ENCODE measurements at places on chromosomes 5 and 9.

GRCh38 chr5:169561893-169562292 is 21.7 kb upstream of the SPDL1 start:
- DNase-seq: no peak

GRCh38 chr5:140977003-140977402 is 10.7 kb downstream of the PCDHAC2 start:
- no peak for DNase-seq

GRCh38 chr5:3195994-3196393 is 399.6 kb upstream of the IRX1 start:
- DNase-seq: no peak

DNA sequence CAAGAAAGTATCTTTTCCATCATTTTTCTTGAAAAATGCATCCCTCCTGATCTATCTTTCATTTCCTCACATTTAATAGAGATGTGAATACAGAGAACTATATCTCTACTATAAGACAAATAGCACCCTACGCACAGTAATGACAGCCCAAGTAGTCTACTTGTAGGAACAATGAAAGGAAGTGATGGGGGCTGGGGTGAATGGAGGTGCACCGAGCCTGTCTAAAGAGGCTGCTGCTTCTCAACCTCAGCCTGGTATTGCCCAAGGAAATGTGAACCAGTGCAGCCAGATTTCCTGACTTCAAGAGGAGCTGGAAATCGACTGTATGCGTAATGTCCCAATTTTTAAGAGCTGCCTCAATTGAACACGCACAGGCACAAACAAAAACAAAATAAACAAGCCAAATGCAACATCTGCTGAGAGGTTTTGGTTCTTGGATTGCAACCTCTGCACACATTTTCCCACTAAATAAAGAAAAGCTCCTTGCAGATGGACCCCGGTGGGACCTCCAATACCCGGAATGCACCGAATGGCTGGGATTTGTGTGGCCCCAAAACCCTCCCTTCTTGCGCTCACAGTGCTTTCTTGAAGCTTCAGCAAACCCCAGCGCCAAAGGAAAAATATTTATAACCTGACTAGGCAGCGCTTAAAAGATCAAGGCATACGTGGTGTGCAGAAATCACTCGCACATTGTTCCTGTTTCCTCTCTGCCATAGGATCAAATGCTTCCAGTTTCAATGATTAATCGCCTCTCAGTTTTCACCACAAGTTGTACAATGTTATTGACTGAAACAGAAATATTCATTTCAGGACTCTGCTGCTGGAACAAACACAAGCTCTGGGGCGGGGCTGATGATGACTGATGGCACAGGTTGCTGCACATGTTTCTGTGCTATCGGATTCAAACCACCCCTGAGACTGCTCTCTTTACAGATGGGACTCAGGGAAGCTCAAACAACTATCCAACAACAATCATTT is 68.3 kb downstream of the KCNIP1 start:
- DNase-seq: peak; percentile 86

- no peak for DNase-seq
Observed at GRCh38 chr9:36245906-36246305, 12.3 kb downstream of the GNE start.

DNA sequence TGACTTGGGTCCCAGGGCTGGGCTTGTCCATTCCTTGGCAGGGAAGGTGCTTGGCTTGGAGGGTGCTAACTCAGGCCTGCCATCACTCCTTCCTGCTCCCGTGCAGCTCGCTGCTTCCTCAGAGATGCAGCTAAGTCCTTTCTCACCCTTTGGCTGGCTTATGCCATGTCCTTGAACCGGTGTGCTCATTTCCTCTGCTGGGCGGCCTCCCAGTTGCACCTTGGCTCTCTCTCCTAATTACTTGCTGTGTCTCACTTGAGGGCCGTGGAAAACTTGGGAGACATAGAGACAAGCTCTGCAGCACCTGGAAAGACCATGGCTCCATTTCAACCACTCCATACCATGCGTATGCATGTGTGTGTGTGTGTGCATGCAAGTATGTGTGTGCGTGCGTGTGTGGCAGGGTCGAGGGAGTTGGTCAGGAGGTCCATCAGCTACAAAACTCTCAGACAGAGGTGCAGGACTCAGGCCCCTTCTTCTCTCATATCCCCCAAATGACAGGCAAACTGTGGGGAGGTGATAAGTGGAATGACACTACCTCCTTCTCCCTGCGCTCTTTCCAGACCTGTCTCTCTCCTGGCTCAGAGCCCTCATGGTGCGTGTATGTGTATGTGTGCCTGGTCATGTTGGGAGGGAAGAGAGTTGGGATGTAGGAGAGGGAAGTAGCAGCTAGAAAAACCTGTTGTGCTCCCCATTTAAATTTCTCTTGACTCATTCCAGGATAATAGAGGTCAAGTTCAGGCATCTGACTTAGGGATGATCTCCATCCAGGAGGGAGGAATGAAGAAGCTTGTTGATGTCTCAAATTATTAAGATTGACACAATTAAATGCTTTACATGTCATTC is 17.6 kb upstream of the MTMR12 start:
- no peak for DNase-seq

- no peak for DNase-seq
Observed at GRCh38 chr9:18675973-18676372, 202.0 kb downstream of the ADAMTSL1 start.

DNA sequence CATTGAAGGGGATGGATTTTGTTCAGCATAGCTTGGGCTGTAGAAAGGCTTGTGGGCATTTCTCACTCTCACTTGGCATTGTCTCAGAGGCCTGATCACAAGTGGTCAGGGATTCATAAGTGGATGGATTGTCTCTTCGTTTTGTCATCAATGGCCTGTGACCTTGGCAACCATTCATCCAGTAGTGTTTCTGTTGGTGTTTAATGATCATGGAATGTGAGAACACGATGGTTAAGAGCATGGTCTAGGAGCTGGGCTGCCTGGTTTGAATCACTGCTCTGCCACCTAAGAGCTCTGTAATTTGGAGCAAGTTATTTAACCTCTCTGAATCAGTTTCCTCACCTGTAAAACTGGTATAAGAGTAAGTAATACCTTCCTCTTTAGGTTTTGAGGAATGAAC is 430.1 kb upstream of the MEF2C start:
- DNase-seq: no peak

- no peak for DNase-seq
Observed at GRCh38 chr9:29437526-29437925, 1864.2 kb upstream of the C9orf72 start.

DNA sequence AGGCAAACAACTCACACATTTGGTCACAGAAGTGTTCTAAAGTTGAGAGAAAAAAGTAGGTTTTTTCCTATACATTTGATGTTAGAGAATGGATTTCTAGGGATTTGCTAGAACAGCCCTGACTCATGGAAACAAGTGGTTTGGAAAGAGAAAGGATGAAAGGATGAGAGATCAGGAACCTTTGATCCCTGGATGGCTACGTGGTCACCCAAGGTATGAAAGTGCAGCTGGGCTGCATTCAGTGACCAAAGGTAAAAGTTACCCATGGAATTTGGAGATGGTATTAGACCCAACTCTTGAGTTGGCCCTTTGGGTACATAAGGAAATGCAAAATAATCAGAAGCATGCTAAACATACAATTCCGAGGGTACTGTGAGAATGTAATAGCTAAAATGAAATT is 61.3 kb upstream of the SPIN1 start:
- no peak for DNase-seq

GRCh38 chr9:121871431-121872025 is 220.1 kb downstream of the DAB2IP start:
- no peak for DNase-seq

GRCh38 chr9:89536600-89536999 is 38.7 kb upstream of the SEMA4D start:
- DNase-seq: no peak

GRCh38 chr9:31587146-31587545 is 797.3 kb upstream of the ACO1 start:
- DNase-seq: no peak

GRCh38 chr5:439181-439580 is 3.8 kb upstream of the EXOC3 start:
- no peak for DNase-seq

GRCh38 chr5:149221326-149221725 is 50.3 kb upstream of the AFAP1L1 start:
- no peak for DNase-seq

- no peak for DNase-seq
Observed at GRCh38 chr9:4762886-4763541, 22.0 kb upstream of the AK3 start.

DNA sequence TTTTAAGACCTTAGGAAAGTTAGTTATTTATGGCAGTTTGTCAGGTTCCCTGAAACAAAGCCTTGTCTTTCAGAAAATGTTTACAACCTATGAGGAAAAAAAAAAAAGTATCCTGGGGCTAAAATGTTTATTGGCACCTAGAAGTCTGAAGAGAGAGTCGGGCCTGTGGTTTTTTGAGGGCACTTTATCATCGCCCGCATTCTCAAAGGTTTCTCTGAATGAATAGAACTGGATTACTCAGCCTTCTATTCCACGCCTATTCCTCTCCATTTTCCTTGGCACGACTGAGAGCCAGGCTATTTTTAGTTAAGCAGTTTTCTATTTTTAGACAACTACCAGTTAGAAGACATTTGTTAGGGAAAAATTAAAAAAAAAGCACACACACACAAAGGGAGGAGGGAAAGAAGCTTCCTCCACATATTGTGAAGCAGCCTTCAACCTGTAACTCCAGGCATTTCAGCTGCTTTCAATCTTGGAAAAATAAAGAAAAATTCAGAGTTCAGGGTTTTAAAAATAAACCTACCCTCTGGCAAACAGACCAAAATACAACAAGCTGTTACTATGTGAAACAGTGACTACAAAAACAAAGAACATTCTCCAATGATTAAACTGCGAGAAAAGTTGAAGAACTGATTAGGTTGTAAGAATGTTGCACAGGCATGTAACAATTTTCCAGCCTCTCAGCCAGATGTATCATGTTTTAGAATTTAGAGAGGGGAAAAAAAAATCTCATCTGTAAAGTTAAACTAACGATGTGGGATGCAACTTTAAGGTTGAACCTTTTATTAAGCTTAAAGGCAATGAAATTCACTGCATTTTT is 97.0 kb downstream of the MEF2C start:
- DNase-seq: peak; percentile 3

- DNase-seq: peak; percentile 21
Observed at GRCh38 chr5:54249210-54250028, 61.0 kb downstream of the ARL15 start.

DNA sequence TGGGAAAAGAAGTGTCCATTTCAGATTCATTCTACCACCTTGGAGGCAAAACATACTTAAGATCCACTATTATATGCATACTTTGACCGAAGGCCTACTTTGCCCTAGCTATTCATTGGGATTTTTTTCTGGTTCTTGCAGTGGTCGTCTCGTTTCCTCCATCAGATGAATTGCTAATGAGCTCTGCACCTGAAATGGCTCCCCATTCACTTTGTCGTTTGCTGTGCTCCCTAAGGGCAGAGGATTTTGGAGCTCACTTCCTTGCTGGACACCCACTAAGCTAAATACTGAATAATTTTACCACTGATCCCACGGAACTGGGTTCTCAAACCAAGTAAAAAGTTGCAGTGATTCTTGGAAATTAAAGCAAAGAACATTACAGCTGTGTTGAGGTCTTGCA is 1.9 kb downstream of the KDM3B start:
- DNase-seq: no peak

DNA sequence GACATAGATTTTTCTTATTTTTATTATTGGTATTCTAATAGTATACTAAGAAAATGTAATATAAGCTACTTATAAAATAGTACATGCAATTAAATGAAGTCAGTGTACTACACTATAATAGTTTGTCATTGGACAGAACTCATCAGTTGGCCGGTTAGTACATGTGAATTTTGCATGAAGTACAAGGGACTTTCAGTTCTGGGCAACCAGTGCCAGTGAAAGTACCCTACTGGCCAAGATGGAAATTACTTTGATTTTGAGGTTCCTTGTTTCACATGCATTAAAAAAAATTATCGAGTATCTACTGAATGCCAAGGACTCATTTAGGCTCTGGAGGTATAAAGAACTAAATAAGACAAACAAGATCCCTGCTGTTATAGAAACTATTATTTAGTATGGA is 213.4 kb upstream of the ELL2 start:
- no peak for DNase-seq

DNA sequence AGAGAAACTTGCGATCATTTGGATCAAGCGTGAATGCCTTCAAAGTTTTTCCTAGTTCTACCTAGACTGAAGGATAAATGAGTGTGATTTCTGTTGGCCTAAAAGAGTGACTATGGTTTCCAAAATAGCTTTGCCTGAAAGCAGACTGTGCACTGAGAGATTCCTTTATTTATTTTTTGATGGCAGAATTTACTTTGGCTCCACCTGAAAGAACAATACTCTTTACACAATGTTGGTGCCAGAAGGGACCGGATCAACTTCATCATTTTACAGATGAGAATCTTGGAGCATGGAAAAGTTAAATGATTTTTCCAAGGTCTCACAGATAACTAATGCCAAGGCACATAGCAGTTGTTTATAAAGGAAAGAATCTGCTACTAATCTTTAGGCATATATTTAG is 199.6 kb downstream of the KCTD16 start:
- no peak for DNase-seq

DNA sequence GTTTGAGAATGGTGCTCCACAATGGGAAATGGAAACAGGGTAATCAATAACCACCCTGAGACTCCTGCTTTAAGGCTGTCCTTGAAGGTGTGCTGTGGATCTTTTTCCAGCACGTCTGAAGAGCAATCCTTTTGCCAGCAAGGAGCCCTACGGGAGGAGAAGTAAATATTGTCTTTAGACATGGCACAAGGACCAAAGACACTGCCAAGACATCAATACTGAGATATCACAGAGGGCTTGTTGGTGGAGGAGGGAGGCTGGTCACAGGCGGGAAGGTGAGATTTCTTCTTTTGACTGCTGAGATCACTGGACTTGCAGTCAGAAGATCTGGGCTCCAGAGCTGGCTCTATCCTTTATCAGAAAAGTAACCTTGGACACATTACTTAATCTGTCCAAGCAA is 135.0 kb upstream of the ZNF462 start:
- DNase-seq: no peak

DNA sequence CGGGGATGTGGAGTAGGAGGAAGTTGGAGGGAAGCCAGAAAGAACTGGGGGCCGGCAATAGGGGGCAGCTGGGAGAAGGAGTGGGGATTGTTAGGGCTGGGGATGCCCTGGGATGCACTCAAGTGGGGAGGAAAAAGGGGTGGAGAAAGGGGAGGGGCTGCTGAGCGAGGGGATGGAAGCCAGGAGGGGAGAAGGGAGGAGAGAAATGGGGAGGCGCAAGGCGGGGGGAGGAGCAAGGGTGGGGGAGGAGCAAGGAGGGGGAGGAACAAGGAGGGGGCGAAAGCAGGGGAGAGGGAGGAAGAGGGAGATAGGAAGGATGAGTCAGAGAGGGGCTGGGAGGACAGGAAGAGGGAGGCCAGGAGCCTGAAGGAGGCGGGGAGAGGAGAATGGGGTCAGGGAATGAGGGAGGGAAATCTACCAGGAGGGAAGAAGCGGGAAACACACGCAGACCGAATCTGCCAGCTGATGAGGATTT is 1.6 kb downstream of the IRX4 start:
- no peak for DNase-seq

GRCh38 chr5:13566871-13567339 is 377.6 kb downstream of the DNAH5 start:
- no peak for DNase-seq

- no peak for DNase-seq
Observed at GRCh38 chr5:171336521-171337209, 27.6 kb downstream of the TLX3 start.
